ENCODE measurements at places on chromosomes 7 and 10.

GRCh38 chr7:39667341-39667923 is 44.1 kb downstream of the RALA start:
- DNase-seq, result no peak

GRCh38 chr10:132961787-132962622 is 19.6 kb upstream of the CFAP46 start:
- no peak for DNase-seq

DNA sequence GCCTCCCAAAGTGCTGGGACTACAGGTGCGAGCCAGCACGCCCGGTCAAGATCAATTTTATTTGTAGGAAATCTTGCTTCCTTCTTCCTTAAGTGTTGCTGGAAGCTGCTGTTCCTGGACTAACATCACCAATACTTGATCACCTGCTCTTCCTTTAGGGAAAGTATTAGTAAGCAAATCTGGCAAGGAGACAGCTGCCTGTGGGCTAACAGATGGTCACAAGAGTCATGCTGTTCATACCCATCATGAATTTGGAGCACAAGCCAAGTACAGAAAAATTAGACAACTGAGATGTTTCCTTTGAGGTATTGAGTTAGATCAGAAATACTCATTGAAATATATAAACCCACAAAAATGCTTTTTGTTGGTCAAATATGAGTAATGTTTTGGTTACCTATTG is 27.9 kb downstream of the BAIAP2L1 start:
- DNase-seq, result no peak

DNA sequence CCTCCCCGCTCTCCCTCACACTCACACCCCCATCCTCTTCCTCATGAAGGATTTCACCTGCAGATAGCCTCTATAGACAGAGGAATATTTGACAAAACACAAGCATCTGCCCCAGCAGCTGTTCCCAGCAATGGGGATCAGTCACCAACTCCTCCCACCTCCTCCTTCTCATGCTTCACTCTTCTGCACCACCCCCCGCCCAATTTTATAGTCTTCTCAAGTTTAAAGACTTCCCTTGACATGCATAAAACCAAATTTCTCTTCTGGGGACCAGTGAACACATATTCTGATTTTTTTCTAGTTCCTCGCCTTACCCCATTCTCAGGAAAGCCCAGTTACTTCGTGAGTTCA is 654.4 kb downstream of the LRMDA start:
- DNase-seq, result no peak

DNA sequence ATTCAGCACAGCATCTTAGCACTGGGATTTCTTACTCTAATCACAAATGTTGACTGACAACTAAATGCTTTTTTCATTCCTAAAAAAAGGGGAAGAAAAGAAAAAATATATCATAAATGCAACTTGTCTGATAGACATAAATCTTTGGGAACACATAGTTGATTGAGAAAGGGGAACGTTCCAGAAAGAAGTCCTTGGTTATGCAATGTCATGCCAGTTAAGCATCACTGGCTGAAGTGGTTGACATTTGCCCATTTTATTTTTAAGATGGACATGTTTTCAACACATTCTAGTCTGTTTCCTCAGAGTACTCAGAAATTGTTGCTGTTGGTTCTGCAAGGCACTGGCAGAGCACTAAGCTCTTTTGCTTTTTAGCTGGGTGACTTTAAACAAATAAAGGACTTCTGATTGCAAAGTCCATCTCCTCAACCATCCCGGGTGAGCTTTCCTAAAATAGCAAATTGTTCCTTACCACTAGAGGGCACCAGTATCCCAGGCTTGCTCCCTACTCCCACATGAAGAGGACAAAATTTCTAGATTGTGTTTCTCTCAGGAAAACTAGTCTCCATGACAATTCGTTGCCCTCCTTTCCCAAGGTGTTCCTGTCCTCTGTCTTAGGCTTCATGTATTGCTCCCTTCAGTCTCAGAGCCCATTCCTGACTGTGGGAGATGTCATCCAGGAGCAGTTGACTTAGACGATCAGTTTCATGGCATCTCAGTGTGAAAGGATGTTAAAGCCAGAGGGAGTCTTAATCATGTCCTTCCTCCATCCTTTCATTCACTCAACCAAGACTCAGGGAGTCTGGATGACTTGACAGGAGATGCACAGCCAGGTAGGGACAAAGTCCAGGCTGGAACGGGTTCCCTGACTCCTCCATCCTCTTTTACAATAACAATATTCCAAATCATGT is 23.9 kb downstream of the OPALIN start:
- DNase-seq, result no peak

GRCh38 chr7:135993950-135994349 is 16.8 kb upstream of the MTPN start:
- no peak for DNase-seq

DNA sequence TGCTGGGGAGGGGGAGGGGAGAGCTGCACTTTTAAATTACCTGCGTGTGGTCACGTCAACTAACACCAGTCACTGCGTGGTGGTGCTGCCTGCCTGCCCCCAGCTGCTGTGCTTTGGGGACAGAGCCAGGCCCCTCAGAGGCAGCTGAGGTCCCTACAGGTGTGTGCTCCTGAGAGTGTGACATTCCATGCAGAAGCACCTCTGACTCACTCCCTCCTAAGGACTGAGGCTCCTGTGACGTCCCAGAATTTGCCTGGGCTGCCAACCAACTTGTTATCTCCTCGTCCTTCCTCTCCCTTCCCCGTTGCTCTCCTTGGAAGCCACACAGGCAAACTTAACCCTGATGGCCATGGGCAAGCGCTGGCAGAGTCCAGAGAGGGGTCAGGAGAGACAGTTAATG is 563.0 kb downstream of the PARD3 start:
- no peak for DNase-seq

DNA sequence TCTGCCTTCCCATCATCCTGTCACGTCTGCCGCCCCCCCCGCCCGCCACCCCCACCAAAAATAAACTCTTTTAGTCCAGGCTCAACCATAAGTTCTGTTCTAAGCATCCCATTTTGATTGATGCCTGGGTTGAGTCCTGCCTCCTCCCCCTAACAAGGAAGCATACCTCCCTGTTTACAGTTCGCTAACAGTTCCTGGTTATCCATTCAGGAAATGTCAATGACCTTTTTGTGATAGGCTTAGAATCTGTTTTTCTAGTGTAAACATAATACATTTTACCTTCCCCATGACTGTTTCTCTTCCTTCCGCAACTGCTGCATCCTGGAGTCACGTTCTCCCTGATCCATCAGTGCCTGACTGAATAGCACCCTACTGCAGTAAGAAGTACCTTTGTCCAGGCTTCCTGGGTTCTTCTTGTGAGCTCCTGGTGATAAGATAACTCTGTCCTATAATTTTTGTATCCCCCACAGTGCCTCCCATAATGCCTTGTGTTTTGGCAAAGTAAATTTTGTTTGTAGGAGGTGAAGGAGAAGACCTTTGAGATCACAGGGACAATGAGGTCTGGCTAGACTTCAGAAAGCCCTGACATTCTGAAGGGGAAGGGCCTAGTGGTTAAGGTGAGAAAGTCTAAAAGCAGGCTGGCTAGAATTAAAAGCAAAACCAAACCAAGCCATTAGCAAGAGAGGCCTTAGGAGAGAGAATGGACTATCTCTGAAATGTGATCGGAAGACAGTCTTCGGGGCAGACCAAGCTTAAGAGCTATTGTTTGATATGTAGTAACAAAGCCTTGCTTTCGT is 7.3 kb downstream of the AGFG2 start:
- DNase-seq, result peak; percentile 36

DNA sequence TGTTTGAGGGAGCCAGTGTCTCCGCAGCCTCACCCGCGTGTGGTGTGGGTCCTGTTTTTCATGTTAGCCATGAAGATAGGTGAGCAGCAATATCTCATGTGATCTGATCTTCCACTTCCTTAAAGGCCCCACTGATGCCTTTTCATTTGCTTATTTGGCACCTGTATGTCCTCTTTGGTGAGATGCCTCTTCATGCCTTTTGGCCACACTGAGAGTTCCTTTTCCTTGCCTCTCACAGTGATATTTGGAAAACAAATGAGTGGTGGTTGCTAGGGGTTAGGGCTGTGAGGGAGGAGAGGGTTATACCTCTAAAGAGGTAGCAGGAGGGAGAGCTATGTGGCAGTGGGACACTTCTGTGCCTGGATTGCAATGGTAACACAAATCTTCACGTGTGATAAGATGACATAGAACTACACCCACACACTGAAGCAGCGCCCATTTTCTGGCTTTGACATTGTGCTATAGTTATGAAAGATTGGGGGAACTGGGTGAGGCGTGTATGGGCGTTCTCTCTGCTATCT is 90.4 kb upstream of the TNS3 start:
- no peak for DNase-seq

GRCh38 chr7:35971133-35971891 is 170.5 kb downstream of the SEPTIN7 start:
- DNase-seq, result no peak

GRCh38 chr7:68014031-68014736 is 1017.6 kb downstream of the TYW1 start:
- DNase-seq, result no peak

GRCh38 chr7:9608560-9608959 is 1175.2 kb downstream of the NXPH1 start:
- DNase-seq, result no peak

- DNase-seq, result no peak
Measured at GRCh38 chr10:71222601-71223346, 10.4 kb downstream of the UNC5B start.

DNA sequence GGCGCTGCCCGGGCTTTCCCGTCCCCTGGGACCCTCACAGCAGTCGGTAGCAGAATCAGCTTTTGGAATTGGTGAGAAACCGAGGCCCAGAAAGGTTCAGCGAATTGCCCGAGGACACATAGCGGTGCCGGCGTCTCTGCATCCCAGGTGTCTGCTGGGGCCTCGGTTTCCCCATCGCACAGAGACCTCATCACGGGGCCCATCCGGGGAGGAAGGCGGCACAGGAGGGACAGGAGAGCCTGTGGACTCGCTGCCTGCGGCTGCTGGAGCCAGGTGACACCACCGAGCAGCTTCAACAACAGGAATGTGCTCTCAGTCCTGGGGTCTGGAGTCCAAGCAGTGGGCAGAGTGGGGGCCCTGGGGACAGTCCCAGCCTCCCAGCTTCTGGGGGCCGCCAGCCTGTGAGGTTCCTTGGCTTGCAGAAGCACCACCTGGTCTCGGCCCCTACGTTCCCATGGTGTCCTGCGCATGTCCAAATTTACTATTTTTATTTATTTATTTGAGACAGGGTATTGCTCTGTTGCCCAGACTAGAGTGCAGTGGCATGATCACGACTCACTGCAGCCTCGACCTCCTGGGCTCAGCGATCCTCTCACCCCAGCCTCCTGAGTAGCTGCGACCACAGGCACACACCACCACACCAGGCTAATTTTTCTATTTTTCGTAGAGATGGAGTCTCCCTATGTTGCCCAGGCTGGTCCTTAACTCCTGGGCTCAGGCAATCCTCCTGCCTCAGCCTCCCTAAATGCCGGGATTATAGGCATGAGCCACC is 539 bp upstream of the COX19 start:
- DNase-seq, result no peak

DNA sequence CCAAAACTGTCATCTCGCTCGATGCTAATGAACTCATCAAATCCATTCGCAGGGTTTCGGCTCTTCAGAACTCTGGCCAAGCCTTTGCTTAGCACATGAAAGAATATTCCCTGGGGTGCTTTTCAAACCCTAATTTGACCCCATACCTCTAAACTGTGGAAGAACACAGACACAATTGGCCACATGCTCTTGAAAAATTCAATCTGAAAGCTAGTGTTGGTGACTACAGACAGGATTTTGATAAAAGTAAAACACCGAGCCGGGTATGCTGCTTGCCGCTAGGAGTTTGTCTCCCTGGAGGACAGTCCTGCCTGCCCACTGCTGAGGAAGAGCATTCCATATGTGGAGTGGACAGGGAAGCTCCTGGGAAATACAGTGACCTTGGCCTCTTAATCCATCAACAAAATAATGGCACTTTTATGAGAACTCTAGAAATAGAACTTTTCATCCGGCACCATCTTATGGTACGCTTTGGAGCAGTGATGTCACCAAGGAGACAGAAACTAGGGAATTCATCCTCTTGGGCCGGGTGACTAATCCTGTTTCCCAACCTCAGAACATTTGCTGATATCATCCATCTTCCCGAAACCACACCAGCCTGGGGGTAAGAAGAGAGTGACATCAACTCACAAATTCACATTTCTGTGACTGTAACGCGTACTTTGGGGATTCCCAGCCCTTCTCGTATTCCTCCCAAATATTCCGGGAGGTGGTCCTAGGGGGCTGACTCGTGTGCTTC is 34.2 kb downstream of the MTURN start:
- DNase-seq, result no peak

DNA sequence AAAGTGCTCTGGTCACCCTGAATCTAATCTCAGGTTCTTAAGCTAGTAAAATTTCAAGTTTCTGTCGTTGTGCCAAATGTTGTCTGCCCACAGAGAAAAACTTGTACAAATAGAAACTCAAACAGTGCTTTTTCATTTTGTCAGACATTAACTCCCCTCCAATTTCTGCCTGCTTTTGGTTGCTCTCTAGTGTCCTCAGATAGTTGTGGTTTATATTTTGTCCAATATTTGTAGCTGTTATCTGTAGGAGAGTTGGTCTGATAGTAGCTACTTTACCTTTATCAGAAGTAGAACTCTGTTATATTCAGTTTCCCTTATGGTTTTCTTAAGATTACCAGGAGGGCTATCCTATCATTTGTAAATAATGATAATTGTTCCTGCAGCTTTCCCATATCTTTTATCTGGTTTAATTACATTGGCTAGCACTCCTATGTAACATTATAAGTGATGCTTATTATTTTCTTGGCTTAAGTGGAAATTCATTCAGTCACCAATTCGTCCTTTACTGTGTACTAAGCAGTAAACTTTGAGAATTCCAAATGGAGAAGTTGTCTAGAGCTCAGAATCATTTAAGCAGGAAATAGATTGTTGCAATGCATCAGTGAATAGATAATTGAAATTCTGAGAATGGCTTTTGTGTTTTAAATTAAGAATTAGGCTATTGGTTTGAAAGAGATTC is 91.0 kb downstream of the ANKIB1 start:
- DNase-seq, result no peak

- DNase-seq, result no peak
Measured at GRCh38 chr7:44415510-44415909, 74.9 kb downstream of the NUDCD3 start.

- DNase-seq, result no peak
Measured at GRCh38 chr10:28036587-28036986, 37.7 kb upstream of the ODAD2 start.

DNA sequence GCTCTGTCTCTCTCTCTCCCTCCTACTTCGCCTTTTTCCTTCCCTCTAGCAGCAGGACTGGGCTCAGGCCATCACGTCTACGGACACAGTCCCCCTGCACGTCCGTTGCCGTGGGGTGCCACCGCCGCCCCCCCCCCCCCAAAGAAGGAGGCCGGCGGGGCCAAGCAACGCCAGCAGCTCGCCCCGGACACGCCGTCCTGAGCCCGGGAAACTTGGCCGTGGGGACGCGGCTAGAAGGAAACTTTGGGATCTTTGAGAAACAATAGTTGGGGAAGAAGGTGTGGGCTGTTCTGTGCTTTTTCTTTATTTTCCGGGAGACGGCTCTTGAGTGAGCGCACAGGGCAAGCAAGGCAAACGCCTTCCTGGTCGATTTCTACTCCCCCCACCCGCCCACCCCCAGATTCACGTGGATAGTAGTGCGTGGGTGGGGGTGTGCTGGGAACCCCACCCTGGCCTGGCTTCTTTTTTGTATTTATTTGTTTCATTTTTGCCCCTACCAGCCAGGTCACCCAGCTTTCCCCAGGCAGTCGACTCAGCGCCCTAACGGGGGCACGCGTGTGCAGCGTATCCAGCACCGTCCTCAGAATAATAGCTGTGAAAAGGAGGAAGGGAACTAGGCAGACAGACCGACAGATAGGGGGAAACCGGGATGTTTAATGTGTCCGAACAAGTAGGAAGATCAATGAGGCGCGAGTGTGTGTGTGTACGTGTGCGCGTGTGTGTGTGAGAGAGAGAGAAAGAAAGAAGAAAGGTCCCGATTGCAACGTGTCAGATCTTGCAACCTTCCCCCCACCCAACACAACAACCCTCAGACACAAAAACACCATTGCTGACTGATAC is 1.4 kb downstream of the MXI1 start:
- DNase-seq, result no peak

Data from NCI-H2081 treated with DMSO at 0.1 percent for 48 hours (cell line).